ENCODE measurements at places on chromosomes 2 and 18.

DNA sequence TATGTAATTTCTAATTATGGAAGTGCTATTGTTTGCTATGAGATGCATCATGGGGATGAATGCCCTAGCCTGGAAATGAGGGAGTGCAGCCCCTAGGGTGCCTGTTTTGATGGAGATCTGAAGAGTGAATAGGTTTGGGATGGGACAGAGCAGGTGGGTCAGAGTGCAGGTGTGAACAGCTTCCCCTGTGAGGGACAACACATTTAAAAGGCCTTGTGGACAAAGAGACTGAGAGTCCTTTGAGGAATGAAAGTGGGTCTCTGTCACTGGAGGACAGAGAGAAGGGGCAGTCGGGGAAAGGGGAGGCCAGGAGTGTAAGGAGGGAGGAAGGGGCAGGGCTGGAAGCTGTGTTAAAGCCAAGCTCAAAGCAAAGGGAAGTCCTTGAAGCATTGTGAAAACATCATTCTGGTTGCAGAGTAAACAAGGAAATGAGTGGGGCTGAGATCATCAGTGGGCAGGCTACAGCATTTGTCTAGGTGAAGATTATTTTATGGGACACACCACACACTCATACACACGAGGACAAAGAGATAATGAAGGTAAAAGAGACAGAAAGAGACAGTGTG is 877.6 kb downstream of the SLC4A3 start:
- DNase-seq, result no peak

GRCh38 chr2:118016911-118017310 is 3.0 kb upstream of the CCDC93 start:
- no peak for DNase-seq

DNA sequence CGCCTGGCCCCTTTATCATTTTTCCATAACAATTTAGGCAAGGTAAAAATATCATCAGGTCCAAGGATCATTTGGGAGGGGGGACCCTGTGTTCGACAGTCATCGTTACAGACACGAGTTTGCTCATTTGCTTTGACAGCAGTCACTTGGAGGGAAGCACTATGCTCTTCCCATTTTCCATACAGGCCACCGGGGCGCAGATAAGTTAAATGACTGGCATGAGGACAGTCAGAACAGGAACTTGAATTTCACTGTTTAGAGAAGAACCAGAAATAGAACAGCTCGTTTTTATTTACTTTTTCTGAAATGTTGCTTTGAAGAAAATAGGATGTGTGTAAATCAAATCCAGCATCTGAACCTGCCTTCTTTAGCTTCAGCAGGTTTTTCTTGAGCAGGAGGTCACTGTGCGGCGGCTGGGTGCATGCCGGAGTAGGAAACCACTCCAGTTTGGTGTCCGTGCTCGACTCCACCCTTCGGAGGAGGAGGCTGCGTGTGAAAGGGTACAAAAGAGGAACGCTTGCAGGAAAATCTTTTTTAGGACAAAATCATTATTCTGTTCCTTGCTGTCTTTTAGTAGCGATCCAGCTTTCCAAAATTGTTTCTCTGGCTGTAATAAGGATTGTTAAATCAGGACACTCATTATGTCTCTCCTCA is 15.2 kb downstream of the NPAS2 start:
- no peak for DNase-seq

GRCh38 chr2:234403074-234403473 is 93.8 kb downstream of the ARL4C start:
- DNase-seq, result no peak

DNA sequence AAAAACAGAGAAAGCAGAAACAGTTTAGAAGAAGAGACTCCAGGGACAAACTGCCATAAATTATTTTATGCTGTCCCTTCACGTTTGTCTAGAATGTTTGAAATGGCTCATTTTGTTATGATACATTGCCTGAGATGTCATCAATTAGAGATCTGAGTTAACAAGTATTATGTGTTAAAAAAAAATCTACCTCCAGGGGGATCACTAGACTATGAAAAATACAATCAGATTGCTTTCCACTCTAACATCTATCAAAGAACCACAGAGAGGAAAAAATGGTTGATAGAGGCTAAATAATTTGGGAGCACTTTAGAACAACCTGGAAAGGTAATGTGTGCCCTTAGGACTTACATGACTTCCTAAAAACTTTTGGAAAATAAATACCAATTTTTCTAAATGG is 103.8 kb upstream of the CCDC150 start:
- DNase-seq, result no peak

- DNase-seq, result no peak
Observed at GRCh38 chr2:143070704-143071103, 58.5 kb upstream of the ARHGAP15 start.

GRCh38 chr2:85846411-85846810 is 42.4 kb downstream of the ST3GAL5 start:
- peak; percentile 38 for DNase-seq

- DNase-seq, result no peak
Observed at GRCh38 chr18:56563568-56563967, 74.8 kb downstream of the TXNL1 start.

DNA sequence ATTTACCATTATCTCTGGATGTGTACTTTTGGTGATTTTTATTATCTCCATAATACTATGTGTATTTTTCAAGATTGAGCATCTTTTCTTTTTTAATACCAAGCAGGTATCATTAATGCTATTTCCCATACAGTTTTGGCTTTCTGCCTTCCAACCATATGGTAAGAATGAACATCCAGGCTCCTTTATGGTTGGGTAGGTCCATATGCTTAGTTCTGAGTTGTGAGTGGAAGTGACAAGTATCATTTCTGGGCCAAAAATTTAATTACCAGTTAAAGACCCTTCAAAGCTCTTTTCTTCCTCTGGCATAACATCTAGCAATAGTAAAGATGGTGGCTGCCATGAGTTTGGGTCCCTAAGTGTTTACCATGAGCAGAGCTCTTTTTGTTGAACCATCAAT is 4.3 kb upstream of the RBM43 start:
- DNase-seq, result no peak

- DNase-seq, result no peak
Observed at GRCh38 chr2:55888936-55889335, 34.6 kb downstream of the EFEMP1 start.

- DNase-seq, result no peak
Observed at GRCh38 chr2:178882666-178883440, 75.6 kb upstream of the TTN start.

DNA sequence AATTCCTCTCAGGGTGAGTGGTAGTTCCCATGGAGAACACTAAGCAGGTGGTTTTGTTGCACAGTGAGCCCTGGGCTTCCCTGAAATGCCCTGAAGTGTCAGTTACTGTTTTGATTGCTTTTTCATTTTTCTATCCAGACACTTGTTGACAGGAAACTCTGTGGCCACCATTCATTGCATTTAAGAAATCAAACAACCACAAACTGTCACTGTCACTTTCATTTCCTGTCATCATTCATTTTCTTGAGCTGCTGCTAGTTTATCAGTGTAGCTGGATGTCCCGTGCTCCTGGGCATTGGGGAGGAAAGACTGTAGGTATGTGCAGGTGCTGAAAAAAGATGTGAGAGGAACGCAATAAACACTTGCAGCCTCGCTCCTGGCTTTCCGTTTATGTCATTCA is 891.6 kb upstream of the ZEB2 start:
- no peak for DNase-seq

GRCh38 chr2:8666581-8666980 is 15.3 kb upstream of the ID2 start:
- no peak for DNase-seq

GRCh38 chr18:32300914-32301313 is 111.1 kb downstream of the MEP1B start:
- no peak for DNase-seq

GRCh38 chr2:23526835-23527790 is 142.1 kb downstream of the KLHL29 start:
- no peak for DNase-seq

- peak; percentile 93 for DNase-seq
Observed at GRCh38 chr2:159615367-159616285, 722 bp downstream of the BAZ2B start.

GRCh38 chr2:170815311-170815710 is 1.4 kb upstream of the GAD1 start:
- no peak for DNase-seq

- no peak for DNase-seq
Observed at GRCh38 chr2:58606799-58607198, 365.7 kb upstream of the FANCL start.

DNA sequence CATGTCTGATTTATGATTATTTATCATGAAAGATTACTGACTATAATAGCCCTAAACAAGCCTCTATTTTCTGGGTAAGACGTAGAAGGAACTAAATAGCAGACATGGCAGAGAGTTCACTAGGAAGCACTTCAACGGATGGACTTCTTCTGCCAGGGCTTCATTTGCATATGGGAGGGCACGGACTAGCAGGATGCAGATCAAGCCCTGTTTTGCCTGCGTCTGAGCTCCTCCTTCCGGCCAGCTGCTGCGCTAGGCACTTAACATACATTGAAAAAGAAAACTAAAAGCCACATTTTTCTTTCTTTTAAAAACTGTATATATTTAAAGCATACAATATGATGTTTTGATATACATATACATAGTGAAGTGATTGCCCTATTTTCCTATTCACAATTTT is 340.0 kb upstream of the MEX3C start:
- no peak for DNase-seq

- DNase-seq, result no peak
Observed at GRCh38 chr2:234823877-234824376, 127.9 kb upstream of the SH3BP4 start.

GRCh38 chr2:150595803-150596470 is 108.5 kb upstream of the RND3 start:
- no peak for DNase-seq

- no peak for DNase-seq
Observed at GRCh38 chr2:134020608-134021007, 233.3 kb upstream of the MGAT5 start.

DNA sequence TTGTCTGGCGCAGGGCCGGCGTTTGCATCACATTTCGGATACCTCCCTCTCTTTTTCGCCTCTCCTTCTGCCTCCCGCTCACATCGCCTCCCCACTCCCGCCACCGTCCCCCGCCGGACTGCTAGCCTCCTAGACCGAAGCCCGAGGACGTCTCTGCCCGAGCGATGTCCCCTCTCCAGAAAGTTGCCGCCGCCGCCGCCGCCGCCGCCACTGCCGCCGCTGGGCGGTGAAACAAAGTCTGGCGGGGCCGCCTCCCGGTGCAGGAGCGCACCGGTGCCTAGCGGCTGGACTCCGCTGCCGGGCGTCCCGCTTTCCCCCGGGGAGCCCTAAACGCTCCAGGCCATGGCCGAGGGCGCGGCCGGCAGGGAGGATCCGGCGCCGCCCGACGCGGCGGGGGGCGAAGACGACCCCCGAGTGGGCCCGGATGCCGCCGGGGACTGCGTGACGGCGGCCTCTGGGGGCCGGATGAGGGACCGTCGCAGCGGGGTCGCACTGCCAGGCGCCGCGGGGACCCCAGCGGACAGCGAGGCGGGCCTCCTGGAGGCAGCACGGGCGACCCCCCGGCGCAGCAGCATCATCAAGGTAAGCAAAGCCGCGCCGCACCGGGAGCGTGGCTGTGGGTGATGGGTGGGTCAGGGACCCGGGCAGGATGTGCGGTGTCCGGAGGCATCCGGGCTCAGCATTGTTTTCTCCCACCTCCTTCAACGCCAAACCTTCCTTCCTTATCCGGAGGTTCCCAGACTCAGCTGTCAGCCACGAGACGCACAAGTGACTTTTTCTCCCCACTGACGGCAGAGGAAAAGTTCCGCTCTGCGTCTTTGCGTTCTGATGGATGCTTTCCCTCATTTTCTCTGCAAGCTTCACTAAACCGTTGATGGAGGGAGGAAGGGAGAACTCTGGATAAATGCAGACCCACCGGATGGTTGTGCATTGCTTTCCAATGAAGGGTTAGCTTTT is 643 bp downstream of the PLCL1 start:
- DNase-seq, result no peak

DNA sequence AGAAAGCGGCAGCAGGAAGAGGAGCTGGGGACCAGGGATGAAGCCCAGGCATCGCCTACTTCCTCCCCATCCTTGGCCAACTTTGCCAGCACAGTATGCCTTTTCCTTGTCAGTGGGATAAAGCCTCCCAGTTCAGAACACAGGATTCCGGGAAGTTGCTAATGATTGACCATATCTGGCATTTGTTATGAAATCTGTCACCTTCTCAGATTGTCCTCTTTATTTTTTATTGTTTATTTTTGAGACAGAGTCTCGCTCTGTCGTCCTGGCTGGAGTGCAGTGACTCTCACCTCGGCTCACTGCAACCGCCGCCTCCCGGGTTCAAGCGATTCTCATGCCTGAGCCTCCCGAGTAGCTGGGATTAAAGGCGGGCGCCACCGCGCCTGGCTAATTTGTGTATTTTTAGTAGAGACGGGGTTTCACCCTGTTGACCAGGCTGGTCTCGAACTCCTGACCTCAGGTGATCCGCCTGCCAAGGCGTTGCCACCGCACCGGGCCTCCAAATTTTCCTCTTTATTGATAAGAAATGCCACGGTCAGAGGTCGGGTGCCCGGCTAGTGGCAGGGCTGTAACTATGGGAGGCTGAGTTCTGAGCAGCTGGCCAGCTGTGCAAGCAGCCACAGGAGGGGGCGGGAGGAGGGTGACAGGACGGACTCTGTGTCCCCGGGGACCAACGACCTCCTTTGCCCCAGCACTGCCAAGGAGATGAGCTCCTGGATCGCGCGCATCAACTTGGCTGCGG is 24.4 kb downstream of the PSD4 start:
- no peak for DNase-seq

GRCh38 chr2:203225423-203226039 is 13.3 kb upstream of the CYP20A1 start:
- no peak for DNase-seq

GRCh38 chr18:61738488-61738887 is 154.3 kb downstream of the RNF152 start:
- no peak for DNase-seq

DNA sequence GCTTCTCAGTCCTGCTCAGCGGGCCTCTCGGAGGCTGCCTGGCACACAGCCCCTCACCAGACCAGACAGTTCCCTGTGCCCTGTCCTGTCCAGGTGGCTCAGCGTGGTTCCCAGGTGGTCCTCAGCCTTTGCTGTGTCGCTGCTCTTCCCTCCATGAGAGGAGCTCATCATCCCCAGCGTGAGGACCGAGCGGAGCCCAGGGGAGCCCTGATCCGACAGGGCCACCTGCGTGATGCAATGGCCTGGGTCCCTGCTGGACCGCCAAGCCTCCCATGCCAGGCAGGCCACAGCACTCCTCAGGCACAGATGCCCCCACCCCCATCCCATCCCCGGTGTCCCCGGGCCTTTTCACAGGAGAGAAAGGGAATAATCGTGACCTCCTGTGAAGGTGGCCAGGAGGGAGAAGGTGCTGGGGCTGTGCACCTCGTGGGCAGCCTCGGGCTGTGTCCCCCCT is 4.3 kb downstream of the GPC1 start:
- no peak for DNase-seq
